ENCODE measurements at places on chromosomes 7 and 10. TPM values are rescaled to one million over a fixed set of nuclear protein-coding genes. Genes with fewer than 3 reads are reported as not detected.

The CTAGE15 gene
- not detected for total RNA-seq

The RAMP3 gene
- 7.0 TPM for total RNA-seq

The MGAM2 gene
- total RNA-seq, result not detected

The FKBP6 gene
- total RNA-seq, result not detected

The CDNF gene
- total RNA-seq, result 0.44 TPM

The ZNF25 gene
- 4.9 TPM for total RNA-seq

The TSPAN13 gene
- total RNA-seq, result 56.2 TPM
